ENCODE measurements at places on chromosomes 12 and 14.

DNA sequence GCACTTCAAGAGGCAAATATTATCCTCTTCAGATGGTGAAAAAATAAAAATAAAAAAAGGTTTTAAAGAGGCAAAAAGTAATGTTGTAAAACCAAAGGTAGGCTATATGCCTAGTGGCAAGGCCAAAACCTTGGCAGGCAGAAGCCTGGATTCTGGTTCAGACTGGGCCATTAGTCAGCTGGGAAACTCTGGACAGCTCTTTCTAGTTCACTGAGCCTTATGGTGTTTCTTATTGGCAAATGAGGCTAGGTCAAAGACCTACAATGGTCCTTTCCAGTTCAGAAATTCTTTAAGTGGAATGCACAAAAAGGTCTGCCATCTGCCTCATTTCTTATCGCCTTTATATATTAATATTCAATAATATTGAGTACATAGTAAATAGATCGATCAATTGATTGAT, 44.6 kb downstream of the PTPRB start:
- no peak for DNase-seq

DNA sequence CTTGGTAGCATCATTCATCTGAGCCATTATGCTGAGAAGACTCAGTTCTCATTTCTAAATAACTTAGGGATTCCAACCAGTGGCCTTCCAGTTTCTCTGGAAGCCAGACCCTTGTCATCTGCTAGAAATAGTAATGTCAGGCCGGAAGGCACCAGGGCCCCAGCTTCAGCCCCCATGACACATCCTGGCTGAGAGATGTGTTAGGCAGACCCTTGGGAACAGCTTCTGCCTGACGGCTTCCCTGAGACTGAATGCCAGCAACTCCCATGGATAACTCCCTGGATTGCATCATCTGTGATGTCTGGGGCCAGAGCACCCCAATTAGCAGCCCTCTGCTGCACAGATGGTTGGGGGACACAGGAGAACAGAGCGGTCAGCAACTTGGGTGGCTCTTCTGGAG, 583.5 kb upstream of the TBX3 start:
- no peak for DNase-seq

- DNase-seq = peak; percentile 35
Observed at GRCh38 chr12:57896115-57896433, 45.3 kb upstream of the ATP23 start.

- no peak for DNase-seq
Observed at GRCh38 chr12:108712165-108712924, 19.0 kb downstream of the CORO1C start.

DNA sequence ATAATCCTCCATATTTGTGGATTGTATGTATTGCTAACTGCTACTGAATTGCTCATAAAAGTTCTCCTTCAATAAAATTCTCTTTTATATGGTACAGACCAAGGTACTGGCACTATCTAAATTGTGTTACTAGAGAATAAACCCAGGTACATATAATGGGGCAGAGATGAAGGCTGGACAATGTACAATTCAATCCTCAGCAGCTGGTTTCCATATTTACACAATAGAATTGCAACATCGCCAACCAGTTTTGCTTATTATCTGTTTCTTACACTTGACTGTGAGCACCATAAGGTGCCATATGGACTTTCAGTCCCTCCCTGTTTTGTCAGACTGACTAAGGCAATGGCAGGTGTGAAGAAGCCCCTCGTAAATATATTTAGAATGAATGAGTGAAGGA, 18.1 kb downstream of the KITLG start:
- no peak for DNase-seq

DNA sequence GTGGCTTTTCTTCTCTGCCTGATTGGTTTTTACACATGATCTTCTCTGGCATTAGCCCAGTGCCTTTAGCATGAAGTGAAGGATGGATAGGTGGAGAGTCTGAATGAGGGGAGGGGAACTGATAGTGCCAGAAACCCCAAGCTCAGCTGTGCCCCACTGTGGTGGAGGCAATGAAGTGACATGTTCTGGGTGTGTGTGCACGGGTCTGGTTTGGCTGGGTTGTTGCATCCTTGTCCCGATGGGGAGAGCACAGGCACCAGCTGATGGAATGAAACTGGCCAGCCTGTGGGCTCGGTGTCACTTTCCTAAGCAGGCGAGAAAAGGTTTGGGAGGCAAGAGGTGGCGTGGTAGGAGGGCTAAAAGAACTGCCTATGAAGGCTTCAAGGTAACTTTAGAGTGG, 65.3 kb downstream of the CACNA1C start:
- no peak for DNase-seq

Measured in CD4-positive, alpha-beta T cell (primary cell).